ENCODE measurements at places on chromosomes 5 and 9.

DNA sequence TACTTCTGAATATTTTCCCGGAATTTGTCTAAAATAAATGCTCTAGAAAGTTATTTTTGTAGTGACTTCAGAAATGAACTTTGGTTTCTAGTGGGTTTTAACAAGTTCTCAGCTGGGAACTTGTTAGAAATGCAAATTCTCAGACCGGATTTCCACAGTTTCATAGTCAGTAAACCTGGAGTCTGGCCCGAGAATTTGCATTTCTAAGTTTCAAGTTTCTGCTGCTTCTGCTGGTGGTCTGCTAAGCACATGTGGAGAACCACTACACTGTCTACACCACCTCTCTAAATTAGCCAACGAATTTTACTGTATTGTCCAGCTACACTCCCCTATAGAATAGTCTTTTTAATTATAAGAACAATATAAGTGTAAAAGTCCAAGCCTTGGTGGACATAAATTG is 208.0 kb downstream of the CHSY3 start:
- DNase-seq = no peak

DNA sequence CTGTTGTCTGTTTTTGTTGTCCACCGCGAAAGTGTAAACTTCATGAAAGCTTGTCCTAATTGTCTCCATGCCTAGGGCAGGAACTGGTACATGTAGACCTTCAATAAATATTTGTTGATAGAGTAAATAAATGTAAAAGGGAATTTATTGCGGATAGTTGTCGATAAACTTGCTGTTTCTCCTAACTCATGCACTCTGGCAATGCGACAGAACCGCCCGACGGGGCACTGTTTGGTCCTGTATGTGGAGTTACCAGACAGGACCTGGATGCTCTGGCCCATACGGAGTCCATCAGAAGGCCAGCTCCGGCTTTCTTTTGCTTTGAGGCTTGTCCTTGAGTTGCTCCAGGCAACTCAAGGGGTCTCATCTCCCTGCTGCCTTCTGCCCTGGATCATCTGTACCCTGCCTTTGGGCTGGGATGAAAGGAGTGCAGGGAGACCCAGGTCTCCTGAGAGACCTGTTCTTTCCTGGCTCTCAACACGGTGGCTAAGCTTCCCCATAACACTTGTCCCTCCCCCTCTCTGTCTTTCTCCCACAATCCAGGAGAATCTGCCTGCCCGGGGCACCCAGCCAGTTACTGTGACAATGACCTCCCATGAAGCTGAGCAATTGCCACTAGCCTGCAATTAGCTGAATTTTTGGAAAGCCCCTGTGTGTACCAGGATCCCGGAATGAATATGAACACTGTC is 149.5 kb upstream of the PTCH1 start:
- no peak for DNase-seq

- DNase-seq = peak; percentile 32
Observed at GRCh38 chr9:77488439-77489126, 159.5 kb downstream of the GNA14 start.

DNA sequence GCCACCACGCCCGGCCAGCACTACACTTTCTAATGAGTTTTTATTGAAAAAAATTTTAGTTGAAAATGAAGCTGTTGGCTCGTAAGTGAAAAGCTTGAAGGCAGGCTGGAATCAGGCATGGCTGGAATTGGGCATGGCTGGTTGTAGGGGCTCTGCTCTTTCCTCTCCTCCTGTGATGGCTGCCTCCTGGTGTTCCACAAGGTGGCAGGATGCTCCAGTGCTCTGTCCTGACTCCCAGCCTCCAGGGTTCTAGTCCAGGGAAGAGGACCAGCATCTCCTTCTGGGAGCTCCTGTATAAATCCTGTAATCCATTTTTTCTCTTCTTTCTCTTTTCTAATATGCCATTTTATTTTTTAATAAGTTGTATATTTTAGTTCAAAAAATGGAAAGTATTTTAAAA is 57.2 kb upstream of the DHFR start:
- DNase-seq = peak; percentile 53

DNA sequence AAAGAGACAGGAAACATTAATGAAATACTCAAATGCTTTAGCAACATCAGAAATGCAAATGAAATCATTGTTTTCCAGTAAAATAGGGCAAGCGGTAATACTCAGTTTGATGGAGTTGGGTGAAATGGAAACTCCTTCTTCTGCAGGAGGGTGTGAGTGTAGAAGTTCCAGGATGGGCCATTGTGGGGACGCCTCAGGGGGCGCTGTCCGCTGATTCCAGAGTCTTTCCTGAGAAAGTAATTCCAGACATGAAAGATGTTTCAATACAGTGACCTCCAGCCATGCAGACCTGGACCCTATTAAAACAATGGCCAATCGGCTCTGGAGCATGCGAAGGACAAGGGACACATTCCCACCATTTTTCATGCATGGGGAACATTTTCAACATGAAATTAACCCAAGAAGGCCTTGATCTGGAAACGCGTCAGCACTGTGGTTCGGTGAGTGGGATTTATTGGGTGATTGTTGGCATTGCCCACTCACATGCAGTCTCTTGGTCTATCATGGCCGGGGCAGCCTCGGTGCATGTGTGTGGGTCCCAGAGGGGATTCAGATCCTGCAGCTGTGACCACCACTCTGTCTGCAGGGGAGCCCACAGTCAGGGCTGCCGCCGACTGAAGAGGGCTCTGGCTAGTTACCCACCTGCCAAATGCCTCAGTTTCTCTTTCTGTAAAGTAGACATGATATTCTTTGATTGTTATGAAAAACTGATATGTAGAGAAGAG is 132.6 kb upstream of the IRX4 start:
- DNase-seq = no peak

DNA sequence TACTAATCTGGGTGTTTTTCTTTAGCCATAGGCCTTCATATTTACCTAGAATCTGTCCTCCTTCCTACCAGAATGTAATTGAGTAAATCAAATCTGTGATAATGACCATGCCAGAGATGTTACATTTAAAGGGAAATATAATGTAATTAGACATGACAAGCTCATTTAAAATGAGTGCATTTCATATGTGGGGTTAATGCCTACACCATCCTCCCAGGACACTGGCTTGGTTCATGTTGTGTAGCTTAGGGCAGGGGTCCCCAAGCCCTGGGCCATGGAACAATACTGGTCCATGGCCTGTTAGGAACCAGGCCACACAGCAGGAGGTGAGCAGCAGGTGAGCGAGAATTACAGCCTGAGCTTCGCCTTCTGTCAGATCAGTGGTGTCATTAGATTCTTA is 276.9 kb upstream of the DAP start:
- DNase-seq = no peak

- DNase-seq = no peak
Observed at GRCh38 chr9:33379666-33380389, 22.5 kb downstream of the AQP7 start.

GRCh38 chr9:86529496-86530275 is 175.5 kb upstream of the TUT7 start:
- DNase-seq = no peak

DNA sequence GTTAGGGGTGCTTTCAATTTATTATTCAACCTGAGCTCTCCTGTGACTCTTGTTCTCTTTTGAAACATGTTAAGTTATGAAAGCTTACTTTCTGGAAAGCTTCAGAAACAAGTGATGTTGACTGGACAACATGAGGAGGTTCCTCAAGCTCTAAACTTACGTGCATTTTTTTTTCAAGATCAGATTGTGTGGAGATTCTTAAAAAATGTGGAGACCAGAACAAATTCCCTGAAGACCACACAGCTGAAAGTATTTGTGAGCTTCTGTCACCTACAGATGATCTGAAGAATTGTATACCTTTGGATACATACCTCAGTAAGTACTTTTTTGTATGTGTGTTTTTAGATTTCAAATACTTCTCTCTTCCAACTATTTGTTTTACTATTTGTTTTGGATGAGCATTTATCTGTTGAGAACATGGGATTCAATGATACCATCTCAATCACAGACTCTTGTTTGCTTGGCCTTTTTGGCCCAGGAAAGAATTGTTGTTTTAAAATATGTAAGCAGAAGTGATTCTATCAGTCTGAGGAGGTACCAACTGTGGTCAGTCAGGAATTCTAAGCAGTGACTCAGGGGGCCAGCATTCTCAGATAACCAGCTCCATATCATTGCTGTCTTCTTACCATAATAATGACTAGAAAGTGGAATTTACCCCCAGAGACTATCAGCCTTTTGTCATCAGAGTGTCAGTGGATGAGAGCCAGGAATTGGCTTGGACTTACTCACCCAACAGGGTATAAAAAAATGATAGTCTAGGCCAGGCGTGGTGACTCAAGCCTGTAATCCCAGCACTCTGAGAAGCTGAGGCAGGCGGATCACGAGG is 34.4 kb upstream of the GLIPR2 start:
- DNase-seq = no peak

DNA sequence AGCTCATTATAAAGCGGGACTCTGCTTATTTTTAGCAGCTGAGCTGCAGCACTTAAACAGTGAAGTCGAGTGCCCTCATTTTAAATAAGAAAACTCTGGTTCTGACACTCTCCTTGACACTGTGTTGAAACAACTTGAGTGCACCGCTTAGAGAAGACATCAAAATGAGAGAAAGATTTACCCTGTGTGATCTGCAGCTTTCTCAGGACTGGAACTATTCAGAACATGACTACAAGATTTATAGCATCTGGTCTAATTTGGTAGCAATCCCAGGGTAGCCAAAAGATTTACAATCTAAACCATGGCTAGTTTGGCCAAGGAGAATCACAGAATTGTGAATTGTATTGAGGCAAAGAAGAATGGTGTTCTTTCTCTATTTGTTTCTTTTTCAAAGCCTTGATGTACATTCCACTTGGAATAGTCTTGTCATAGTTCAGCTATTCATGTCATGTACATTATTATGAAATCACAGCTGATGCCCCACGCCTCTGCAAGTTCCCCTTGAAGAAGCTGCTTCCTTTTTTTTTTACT is 38.7 kb downstream of the PLEKHG4B start:
- no peak for DNase-seq

GRCh38 chr5:34865091-34865490 is 26.1 kb downstream of the TTC23L start:
- DNase-seq = no peak

DNA sequence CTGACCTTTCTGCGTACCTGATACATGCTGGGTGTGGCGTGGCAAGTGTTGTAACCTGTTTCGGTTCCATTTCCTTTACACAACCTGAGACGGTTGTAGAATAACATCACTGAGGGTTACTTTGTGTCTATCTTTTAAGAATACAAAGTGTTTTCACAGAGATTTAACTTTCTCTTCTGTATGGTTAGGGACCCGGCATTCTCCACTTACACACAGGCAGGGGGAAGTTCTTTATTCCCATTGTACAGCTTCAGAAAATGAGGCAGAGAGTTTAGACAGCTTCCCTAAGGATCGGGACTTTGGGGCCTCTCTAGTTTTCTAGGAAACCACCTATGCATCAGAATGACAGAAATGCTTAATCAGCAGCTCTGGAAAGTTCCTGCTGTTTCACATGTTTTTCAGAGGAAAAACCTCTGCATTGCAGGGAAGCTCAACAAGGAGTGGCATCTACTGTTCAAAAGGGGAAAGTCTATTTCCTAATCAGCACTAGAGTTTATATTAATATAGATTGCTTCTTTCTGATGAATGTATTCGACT is 41.3 kb downstream of the CAST start:
- DNase-seq = peak; percentile 42

DNA sequence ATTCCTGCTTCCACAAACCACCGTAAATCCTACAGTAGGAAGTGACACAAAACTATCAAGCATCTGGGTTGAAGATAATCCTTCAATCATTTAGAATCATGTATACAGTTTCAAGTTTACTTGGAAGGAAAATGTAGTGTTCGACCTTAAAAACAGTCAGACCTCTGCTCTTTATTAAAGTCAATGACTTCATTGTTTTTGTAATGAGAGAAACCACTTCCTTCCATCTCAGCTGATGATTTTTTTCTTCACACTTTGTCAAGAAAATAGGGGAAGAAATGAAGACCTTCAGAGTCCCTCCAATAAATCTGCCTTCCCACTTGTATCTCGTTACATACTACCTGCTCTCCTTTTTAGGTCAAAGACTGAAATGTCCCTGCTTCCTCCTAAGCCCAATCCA is 30.1 kb downstream of the TUSC1 start:
- DNase-seq = no peak

GRCh38 chr5:151222790-151223446 is 974 bp downstream of the CCDC69 start:
- no peak for DNase-seq

DNA sequence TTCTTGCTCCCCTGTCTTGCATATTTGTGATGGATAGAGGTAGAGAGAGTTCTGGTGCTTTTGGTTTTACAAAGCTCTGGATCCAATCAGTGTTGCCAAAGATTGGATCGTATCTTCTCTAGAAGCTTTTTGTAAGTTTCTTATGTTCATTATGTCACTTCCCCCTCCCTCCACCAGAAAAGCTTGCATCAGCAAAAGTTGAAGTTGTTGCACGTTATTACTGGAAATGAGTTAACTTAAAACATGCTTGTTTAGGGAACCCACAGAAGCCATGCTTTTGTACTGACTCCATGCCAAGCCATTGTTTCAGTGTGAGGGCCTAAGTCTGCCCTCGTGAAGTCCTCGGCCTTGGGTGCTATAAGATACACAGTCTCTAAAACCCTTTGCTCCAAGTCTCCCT is 186.5 kb downstream of the ERCC6L2 start:
- DNase-seq = no peak

- no peak for DNase-seq
Observed at GRCh38 chr9:126708178-126708577, 94.5 kb downstream of the LMX1B start.

GRCh38 chr5:15515229-15515628 is 15.2 kb downstream of the FBXL7 start:
- DNase-seq = no peak

DNA sequence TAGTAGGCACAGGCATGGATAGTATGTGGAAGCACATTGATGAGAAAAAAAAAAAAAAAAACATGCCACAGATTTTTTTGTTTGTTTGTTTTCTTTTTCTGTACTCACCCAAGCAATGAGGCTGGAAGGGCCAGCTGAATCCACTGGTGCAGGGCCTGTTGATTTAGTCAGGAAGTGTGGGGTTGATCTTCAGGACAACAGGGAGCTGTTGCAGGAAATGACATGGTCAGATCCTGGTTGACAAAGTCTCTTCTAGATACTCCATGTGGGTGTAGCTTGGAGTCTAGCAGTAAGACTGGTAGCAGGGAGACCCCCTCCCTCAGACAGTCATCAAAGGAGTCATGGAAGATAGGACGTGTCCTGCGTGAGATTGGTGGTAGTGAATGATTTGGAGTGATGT is 191.8 kb downstream of the PAPPA start:
- no peak for DNase-seq

GRCh38 chr5:97071101-97071500 is 71.3 kb downstream of the LIX1 start:
- DNase-seq = no peak

DNA sequence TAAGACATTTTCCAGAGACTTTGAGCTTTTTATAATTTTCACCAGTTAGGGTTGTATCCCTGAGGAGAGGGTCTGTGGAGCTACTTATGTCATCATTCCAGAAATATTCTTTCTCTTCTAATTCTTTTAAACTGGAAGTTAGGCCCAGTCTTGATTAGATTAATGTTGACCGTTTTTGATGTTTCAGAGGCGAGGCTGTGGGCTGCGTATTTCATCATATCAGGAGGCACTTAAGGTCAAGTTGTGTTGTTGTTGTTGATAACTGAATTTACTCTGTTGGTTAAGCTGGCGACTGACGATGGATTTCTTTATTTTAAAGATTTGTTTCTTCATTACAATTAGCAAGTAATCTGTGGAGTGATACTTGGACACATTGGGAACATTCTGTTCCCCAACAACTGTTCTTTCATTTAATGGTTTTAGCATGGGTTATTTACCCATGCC is 20.1 kb downstream of the IPO11 start:
- DNase-seq = no peak

GRCh38 chr5:143308731-143309130 is 94.8 kb downstream of the NR3C1 start:
- DNase-seq = no peak

- DNase-seq = no peak
Observed at GRCh38 chr5:157447201-157447637, 12.8 kb upstream of the NIPAL4 start.

Data from HuH-7 (cell line).